Mammary epithelial cell (primary cell): ENCODE measurements at places on chromosomes 2 and 18. TPM values are rescaled to one million over a fixed set of nuclear protein-coding genes. Genes with fewer than 3 reads are reported as not detected.
A peak's percentile ranks its signal among the peaks of the same experiment; 100 is the strongest.

- no peak for DNase-seq
Observed at GRCh38 chr2:210536973-210537650, 19.3 kb upstream of the CPS1 start.

DNA sequence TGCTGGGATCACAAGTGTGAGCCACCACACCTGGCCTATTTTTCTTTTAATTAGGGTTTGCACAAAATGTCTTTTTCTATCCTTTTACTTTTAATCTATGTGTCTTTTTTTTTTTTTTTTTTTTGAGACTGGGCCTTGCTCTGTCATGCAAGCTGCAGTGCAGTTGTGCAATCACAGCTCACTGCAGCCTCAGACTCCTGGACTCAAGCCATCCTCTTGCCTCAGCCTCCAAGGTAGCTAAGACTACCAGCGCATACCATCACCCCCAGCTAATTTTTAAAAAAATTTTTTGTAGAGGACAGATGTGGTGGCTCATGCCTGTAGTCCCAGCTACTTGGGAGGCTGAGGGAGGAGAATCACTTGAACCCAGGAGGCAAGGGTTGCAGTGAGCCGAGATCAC is 27.1 kb downstream of the ADCY3 start:
- no peak for DNase-seq

GRCh38 chr18:71403501-71403900 is 1114.7 kb downstream of the SOCS6 start:
- DNase-seq: no peak

PROKR1 gene
- total RNA-seq: not detected in 2 replicates

EVX2 gene
- not detected for total RNA-seq

- peak; percentile 9 for DNase-seq
Observed at GRCh38 chr18:9684881-9685614, 23.1 kb upstream of the RAB31 start.
